HS-5 (cell line): ENCODE measurements at places on chromosomes 16 and 17.

GRCh38 chr17:6269478-6269877 is 165.4 kb downstream of the AIPL1 start:
- DNase-seq, result no peak

GRCh38 chr17:4503283-4504025 is 4.8 kb downstream of the SPNS2 start:
- no peak for DNase-seq

DNA sequence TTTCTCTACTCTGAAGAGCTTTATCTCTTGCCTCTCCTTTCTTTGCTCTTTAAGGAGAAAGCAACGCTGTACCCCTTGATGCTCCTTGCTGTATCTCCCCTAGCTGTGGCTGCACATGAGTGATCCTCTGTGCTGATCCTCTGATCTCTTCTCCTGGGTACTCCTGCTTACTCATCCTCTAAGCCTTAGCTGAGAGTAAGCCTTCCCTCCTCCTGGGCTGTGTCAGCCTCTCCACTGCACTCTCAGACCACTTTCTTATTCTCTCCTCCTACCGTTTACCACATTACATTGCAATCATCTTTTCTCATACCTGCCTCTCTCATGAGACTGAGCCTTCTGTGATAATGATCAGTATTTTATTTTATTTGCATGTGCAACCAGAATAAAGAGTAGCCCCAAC is 25.1 kb downstream of the SOX9 start:
- no peak for DNase-seq

DNA sequence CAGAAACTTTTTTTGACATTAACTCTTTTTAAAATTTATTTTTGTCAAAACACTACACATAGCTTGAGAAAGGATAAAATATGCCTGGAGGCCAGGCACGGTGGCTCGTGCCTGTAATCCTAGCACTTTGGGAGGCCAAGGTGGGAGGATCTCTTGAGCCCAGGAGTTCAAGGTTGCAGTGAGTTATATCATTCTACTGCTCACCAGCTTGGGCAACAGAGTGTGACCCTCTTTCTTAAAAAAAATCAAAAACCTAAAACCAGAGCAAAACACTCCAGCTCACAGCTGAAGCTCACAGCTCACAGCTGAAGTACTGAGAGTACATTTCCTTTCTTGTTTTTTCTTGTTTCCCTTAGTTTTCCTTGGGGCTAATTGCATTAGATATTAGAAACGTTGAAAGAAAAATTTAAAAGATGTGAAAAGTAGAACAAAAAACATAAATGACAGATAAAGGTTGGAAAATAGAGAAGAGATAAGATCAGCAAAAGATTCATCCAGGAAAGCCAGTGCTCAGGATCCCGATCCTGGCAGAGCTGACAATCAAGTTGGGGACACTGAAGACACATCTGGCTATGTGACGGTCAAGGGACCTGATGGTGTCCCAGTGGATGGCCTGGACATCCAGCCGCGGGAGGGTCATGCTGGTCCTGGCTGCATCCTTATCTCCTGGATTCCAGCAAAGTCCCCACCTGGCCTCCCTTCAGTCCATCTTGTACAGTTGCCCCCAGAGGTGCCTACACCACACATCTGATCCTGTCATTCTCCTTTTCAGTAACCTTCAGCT is 9.8 kb downstream of the CHST6 start:
- no peak for DNase-seq

DNA sequence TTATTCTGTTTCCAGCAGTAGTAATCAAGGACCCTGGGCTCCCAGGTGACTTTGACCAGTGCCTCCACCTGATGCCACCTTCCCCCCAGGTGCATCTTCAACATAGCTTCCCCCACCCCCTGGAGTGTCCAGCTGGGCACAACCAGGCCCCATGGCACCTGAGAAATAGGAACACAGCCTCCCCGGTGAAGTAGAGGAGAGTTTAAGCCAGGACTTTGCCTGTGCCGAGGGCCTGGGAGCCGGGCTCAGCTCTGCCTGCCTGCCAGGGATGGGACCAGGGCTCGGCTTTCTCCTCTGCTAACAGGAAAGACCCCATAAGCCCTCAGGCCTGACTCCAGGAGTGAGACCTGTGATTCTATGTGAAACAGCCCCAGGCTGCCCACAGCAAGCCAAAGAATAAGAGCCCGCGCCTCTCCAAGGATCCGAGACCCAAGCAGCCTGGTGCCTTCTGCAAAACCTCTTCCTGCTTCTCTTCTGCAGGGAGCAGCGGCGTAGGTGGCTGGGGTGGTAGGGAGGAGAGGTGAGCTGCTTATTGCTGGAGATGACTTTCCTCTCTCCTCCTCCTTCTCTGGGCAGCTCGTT is 16.4 kb upstream of the RBFOX3 start:
- DNase-seq, result no peak

DNA sequence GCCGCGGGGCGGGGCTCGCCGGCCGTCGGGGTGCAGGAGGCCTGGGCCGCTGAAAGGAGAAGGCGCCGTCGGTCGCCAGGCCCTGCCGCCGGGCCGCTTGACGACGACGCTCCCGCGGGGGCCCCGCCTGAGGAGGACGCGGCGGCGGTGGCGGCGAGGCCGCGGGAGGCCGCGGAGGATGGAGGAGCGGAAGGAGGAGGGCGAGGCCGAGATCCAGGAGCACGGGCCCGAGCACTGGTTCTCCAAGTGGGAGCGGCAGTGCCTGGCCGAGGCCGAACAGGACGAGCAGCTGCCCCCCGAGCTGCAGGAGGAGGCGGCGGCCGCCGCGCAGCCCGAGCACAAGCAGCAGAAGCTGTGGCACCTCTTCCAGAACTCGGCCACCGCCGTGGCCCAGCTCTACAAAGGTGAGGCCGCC is 430 bp downstream of the HAPSTR1 start:
- no peak for DNase-seq

- DNase-seq, result no peak
These were observed 215.5 kb downstream of the MRTFB start for GRCh38 chr16:14286368-14287230.

GRCh38 chr17:50048988-50049387 is 6.9 kb upstream of the ITGA3 start:
- DNase-seq, result no peak

DNA sequence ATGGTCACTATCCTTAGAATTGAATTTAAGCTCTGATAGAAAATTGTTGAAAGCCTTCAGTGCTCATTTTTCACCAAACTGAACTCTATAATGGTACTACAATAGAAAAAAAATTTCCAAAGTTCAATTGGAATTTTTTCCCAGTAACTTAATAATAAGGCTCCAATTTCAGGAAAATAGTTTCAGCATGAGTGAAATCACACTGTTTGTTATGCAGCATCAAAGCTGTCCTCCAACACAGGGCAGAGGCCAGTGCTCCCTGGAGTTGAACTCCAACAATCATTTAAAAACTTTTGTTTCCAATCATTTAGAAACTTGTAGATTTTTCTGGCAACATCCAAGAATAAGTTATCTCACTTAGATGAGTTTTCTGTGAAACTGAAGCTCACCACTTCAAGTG is 103.1 kb upstream of the HSBP1 start:
- DNase-seq, result no peak

GRCh38 chr17:44359458-44360143 is 4.1 kb downstream of the FAM171A2 start:
- no peak for DNase-seq

- no peak for DNase-seq
These were observed 163.3 kb downstream of the PRKCA start for GRCh38 chr17:66465701-66466100.

GRCh38 chr16:11768849-11769248 is 26.2 kb upstream of the TXNDC11 start:
- no peak for DNase-seq

DNA sequence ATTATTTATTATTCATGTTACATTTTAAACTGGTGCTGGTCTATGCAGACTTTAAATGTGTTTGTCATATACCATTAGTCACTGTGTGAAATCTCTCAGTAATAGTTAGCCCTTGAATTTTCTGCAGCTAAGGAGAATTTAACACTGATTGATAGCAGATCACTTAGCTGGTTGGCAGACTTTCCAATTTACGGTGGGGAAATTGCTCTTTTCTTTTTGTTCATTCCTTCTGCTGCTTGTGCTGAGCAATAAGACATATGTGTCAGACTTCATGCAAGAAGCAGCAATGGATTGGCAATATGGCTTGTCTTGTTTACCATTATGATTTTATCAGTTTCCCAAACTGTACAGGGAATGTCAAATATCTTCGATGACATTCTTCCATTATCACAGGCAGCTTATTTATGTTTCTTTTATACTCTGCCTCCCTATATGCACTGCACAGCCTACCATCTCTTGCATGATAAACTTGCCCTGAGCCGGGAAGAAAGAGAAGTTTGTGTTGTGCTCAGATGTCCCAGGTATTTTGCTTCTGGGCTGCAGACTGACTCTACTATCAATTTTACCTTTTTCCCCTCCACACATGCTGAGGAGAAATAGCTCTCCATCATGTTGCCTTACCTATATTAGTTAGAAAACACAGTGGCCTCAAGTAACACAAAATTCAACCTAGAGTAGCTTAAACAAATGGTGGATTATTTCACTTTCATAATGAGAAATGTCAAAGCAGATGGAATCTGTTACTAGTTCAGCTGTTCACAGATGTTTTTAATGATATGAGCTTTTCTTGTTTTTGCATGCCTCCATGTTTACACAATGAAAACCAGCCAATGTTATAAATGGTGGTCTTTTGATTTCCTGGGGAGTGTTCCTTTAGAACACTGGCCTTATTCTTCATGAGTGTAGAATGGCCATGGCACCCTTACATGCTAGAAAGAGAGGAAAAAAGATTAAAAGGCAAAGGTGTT is 968.1 kb upstream of the GOT2 start:
- DNase-seq, result no peak

DNA sequence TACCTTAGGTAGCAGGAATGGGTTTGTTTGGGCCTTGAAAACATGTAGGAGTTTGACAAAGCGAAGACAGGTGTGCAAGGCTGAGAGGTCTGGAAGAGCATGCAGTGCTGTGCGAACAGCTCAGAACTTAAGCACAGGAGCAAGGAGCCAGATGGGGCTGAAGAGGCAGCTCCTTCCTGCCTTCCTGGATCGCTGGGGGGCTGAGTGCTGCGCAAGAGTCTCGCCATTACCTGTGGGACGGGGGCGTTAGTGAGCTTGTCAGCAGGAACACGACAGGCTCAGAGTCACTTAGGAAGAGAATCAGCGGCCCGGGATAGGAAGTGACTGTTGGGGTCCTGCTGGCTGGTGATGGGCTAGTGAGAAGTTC is 464 bp upstream of the MRM1 start:
- DNase-seq, result no peak

GRCh38 chr16:89779231-89779908 is 37.1 kb downstream of the FANCA start:
- DNase-seq, result no peak

GRCh38 chr16:84484579-84485254 is 19.7 kb downstream of the MEAK7 start:
- DNase-seq, result no peak

- DNase-seq, result no peak
These were observed 10.9 kb downstream of the HOXB4 start for GRCh38 chr17:48567209-48567608.

- DNase-seq, result no peak
These were observed 101.6 kb downstream of the MSI2 start for GRCh38 chr17:57357830-57358430.

- no peak for DNase-seq
These were observed 3.1 kb upstream of the CORO7 start for GRCh38 chr16:4419402-4419959.

- no peak for DNase-seq
These were observed 45.8 kb downstream of the SYT17 start for GRCh38 chr16:19213885-19214284.

DNA sequence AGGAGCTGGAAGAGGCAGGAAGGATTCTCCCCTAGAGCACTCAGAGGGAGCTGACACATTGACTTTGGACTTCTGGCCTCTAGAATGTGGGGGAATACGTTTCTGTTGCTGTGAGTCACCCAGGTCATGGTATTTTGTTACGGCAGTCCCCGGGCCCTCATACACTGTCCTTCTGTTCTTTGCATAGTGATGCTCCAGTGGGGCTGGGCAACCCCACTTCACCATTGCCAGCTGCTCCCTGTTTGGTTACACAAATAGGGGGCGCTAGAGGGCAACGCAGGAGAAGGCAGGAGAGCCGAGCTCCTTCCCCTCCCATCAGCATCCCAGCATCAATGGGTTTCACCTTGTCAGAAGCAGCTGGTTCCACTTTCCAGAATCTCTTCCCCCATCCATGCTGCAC is 257.7 kb upstream of the FOXF1 start:
- no peak for DNase-seq

GRCh38 chr17:30780343-30780742 is 44.1 kb downstream of the CRLF3 start:
- DNase-seq, result no peak

GRCh38 chr17:42438600-42439567 is 15.8 kb upstream of the CAVIN1 start:
- no peak for DNase-seq

DNA sequence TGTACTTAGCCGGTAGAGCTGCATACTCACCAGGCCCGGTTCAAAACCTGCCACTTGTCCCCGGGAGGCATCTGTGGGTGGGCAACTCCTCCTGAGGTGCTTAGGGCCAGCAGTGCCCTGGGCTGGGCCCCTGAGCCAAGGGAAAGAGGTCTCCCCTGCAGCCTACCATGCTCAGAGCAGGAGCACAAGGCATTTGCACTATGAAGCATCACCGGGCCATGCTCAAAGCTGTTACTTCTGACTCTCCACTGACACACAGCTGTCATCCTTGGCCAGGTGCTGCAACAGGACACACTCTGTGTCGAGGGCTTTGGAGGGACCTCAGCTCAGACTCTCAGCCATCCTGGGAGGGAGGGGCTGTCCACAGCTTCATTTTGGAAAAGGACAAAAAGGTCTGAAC is 37.2 kb downstream of the SLC38A8 start:
- DNase-seq, result no peak

DNA sequence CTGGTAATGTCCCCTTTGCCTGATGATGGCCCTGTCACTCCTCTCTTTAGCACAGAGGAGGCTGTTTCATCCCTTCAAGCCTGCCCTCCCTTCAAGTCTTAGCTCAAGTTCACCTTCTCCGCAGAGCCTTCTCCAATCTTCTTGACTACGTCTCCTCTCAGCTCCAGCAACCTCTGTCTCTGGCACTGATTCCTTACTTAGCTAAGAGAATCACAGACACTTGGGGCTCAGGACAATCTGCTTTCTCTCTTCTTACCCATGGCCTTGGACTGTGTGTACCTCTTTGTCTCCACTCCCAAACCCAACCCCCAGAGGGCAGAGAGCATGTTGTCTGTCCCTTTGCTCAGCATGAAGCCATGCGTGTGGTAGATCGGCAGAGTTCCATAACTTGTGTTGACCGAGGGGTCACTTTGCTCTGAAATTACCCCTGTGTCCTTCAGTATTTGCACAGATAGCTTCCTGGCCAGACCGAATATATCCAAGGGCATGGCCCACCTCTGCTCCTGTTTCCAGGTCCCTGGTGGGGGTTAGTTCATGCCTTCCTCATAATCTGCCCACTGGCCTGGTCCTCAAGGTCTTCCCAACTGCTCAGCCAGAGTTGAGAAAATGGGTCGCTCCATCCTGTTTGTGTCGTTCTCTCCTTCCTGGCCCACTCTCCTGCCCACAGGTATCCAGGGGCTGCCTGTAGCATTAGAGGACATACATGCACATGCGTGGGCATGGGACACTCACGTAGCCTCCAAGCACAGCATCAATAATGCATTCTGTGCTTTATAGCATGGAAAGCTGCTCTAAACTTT is 41.6 kb downstream of the MAPT start:
- no peak for DNase-seq

- no peak for DNase-seq
These were observed 99.6 kb downstream of the SOCS1 start for GRCh38 chr16:11156401-11156800.
